ENCODE measurements at places on chromosomes 1 and 21.

GRCh38 chr1:160104486-160104885 lies 6.1 kb upstream of the IGSF8 start:
- peak; percentile 46 for DNase-seq

DNA sequence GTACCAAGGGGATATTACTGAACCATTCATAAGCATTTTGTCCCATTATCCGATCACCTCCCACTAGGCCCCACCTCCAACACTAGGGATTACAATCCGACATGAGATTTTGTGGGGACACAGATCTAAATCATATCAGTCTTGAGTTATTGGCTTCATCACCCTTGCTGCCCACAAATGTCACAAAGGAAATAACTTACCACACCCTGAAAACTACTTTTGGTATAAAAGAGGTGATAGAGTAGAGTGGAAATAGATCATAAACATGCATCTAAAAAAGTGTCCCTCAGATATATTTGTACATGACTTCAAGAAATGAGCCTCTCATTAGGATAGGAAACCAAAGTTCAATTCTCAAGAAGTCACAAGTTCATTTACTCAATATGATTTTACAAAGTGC lies 22.6 kb upstream of the FCRL3 start:
- DNase-seq: no peak

GRCh38 chr1:153174624-153175023 lies 23.9 kb upstream of the SPRR2G start:
- DNase-seq: no peak

GRCh38 chr1:67705735-67706453 lies 20.9 kb downstream of the GADD45A start:
- DNase-seq: no peak

DNA sequence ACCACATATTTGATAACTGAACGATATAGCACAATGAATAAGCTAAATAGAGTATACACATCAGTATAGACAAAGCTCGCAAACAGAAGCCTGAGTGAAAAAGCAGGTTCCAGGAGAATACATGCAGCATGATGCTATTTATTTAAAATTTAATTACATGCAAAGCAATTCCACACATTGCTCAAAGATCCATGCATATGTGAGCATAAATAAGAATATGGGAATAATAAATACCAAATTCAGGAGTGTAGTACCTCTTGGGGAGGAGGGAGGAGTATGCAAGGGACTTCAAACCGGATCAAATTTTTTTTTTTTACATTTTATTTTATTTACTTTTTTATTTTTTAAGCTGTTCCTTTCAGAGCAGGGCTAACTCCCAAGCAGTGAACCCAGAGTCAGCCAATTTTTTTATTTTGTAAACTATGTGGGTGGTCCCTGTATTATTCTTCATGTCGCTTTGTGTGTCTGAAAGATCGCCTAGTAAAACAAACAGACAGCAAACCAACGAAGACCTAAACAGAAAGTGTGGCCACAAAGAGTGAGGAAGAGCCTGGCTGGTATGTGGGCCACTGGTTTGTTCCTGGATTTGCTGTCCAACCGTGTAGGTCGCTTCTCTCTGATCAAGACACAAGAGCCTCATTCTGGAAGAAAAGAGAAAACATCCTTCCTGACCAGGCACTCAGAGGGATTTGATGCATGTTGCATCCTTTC lies 4.2 kb upstream of the SHISAL2A start:
- DNase-seq: no peak

GRCh38 chr1:89906088-89906487 lies 85.3 kb downstream of the LRRC8D start:
- peak; percentile 9 for DNase-seq

DNA sequence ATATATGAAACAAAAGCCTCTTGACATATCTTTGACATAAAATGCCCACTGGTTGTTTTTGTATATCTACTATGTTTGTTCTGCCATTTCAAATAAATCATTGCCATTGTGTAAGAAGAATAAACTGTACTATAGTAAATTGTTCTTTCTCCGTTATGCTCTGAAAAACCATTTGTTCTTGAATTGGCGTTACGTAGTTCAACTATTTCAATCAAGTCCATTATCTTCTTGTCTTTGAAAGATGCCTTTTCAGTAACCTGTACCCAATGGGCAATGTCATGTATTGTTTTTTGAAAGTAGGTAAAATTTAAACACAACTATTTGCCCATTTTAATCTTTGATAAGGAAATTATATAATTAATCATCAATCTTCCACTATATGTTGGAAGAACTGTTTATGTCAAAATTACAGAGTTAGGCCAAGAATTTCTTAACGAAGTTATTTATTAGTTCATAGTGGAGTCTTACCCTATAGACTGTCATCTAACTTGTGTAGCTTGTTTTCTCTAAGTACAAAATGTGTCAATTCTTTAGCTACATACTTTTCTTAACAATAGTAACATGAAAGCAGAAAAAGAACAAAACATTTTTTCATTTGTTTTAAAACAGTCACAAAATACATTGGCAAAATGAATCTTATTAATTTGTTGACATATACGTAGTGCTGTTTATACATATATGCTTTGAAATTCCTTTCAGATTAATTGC lies 294.8 kb downstream of the PTPRC start:
- peak; percentile 46 for DNase-seq

DNA sequence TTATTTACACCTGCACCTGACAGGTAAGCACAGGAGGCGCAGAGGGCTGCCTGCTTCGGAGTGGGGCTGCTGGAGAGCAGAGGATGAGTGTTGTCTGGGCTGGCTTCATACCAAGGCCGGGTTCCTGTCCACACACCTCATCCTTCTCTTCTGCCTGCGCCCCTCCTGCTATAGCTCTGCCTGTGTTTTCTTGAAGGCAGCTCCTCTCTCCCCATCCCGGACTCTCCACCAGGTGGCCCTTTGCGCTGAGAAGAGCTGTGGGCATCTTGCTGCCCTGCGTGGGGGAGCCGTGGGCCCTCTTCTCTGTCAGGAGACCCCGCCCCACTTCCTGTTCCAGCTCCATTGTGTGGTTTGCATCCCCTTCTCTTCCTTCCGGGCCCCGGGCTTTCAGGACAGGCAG lies 35.0 kb downstream of the ARHGEF10L start:
- peak; percentile 63 for DNase-seq

DNA sequence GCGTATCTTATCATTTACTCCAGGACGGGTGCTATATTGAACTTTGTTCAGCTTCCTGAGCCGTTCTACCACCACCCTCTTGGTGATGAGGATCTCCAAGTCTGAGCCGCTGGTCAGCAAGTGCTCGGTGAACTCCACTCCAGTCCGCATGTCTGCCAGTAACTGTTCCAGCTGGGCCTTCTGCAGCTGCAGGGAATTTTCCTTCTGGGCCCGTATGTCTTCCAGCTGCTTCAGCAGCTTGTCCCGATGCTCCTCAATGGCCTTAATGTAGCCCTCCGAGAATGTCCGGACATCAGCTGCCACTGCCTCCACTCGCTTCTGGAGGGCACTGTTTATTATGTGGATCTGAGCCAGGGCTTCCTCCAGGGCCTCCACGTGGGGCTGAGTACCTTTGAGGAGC lies 3.4 kb downstream of the TRIM45 start:
- no peak for DNase-seq

DNA sequence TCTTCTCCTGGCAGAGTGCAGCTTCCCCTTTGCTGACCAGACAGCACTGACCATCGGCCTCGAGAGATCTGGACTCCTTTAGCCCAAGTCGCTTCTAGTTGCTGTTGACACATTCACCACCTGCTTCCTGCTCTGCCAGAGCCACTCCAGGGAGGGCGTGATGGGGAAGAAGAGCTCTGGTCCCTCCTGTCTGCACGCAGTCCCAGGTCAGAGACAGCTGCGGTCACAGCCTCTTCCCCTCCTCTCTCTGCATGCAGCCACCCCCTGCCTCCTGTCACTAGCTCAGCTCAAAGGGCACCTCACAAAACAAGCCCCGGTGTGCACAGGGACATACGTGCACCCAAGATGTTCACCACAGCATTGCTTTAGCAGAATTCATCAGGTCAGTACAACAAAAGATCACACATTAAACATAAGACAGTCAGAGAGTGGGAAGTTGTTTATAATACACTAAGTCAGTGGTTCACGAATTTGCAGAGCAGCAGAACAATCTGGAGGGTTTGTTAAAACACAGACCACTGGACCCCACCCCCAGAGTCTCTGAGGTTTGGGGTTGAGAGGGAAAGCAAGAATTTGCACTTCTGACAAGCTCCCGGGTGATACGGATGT lies 132.9 kb downstream of the SYF2 start:
- DNase-seq: peak; percentile 21

GRCh38 chr1:116514708-116515525 lies 55.9 kb downstream of the CD58 start:
- no peak for DNase-seq

- DNase-seq: peak; percentile 94
Measured at GRCh38 chr1:164731161-164731876, 172.3 kb downstream of the PBX1 start.

- no peak for DNase-seq
Measured at GRCh38 chr1:47469910-47470309, 32.1 kb downstream of the FOXD2 start.

DNA sequence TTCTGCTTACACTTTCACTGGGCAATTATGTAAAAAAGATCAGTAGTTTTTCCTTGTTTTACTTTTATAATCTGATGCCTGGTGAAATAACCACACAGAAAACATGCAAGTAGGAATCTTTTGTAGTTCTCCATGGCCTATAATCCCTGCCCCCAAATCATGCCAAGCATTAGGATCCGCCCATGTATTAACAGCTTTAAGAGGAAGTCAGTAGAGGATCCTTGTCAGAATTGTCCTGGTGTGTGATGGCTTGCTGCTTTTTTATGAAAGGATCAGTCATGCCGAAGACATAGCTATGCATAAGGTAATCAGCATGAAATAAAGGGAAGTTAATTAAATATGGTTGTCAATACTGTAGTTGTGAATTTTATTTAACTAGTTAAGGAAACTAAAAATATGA lies 20.0 kb downstream of the ADGRL2 start:
- DNase-seq: no peak

GRCh38 chr1:201602413-201603265 lies 63.7 kb downstream of the NAV1 start:
- DNase-seq: peak; percentile 31

DNA sequence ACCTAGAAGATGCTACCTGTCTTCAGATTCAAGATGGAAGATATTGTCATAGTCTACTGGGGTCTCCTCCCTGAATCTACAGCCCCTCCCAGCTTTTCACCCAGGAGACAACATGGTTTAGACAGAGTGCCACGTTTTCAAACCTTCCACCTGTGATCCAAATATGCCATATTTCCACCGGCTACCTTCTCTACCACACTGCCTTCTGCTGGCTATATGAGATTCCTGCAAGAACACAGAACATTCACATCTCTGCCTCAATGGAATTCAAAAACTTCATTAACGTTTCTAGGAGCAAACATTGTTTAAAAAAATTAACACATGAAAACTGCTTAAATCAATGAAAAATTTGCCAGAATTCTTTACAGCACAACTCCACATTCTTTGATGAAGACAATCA lies 12.9 kb upstream of the LELP1 start:
- DNase-seq: peak; percentile 46

DNA sequence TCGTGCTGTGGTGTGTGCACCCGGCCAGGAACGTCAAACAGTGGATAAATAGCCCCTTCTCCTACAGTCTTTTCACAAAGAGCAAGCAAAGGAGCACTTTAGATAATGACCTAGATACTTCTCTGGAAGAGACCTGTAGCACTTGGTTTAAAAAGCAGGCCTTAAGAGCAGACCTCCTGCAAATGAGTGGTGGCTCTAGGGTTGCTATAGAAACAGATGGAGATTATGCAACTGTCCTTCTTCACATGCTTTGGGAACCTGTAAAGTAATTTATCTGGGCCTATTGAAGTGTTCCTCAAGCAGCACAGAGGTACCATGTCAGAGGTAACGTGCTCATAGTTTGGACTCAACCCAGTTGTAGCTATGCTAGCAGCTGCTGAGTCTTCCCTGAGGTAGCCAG lies 208.2 kb upstream of the KIAA0040 start:
- no peak for DNase-seq
